Right lobe of liver (tissue), 6 donors: ENCODE measurements at places on chromosomes 2 and 18. TPM values are rescaled to one million over a fixed set of nuclear protein-coding genes. Genes with fewer than 3 reads are reported as not detected.

DNA sequence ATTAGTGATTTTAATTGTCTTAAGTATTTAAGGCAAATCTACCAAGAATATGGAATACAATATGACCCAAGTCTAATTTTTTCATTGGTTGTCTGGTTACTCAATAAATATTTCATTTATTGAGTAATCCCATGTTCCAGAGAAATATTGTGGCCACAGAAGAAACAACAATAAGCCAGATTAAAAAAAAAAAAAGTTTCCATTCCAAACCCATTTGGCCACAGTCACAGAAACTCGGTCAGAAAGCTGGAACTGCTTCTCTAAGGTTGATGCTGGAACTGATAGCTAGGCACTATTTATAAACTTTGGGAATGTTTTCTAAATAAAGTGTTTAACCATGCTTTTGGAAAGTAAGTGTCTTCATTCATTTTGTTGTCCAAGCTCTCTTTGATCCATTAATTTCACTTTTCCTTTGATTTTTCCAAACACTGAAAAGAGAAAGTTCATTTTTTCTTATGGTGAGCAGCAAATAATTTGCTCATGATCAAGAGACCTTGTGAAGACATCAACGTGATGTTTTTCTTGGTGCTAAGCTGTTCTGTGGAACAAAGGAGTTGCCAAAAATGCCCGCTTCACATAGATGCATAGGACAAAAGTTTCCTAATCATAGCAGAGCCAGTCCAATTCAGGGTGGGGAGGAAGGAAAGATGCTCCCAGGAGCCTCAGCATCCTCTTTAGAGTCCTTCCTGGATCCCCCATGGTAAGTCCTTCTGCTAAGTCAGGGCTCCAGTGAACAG lies 72.1 kb upstream of the CCBE1 start:
- no peak for DNase-seq

DNA sequence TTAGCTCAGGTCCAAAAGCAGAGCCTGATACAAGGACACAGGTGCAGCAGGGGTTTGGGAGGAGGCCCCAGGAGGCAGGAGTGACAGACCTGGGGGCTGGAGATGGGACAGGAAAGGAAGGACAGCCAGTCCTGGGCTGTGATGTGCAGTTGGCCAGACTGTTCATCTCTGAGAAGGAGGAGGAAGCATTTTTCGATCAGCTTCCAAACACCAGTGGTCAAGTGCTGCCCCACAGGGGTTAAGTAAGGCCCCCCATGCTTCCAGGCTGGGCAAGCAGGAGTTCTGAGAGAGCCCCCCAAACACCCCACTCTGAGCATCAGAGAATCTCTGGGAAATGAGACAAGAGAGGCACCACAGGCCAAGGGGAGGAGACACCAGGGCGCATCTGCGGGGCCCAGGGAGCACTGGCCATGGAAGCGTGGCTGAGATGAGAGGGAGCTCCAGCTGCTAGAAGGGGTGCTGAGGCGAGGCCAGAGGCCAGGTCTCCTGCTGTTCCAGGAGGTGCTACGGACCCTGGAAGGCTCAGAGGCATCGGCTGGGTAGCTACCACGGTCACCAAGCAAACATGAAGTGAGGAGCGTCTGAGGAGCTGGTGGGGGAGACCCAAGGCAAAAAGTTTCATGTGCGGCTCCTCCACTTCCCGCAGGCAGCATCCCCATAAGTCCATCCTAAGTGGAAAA lies 5.6 kb upstream of the HDAC4 start:
- no peak for DNase-seq

DNA sequence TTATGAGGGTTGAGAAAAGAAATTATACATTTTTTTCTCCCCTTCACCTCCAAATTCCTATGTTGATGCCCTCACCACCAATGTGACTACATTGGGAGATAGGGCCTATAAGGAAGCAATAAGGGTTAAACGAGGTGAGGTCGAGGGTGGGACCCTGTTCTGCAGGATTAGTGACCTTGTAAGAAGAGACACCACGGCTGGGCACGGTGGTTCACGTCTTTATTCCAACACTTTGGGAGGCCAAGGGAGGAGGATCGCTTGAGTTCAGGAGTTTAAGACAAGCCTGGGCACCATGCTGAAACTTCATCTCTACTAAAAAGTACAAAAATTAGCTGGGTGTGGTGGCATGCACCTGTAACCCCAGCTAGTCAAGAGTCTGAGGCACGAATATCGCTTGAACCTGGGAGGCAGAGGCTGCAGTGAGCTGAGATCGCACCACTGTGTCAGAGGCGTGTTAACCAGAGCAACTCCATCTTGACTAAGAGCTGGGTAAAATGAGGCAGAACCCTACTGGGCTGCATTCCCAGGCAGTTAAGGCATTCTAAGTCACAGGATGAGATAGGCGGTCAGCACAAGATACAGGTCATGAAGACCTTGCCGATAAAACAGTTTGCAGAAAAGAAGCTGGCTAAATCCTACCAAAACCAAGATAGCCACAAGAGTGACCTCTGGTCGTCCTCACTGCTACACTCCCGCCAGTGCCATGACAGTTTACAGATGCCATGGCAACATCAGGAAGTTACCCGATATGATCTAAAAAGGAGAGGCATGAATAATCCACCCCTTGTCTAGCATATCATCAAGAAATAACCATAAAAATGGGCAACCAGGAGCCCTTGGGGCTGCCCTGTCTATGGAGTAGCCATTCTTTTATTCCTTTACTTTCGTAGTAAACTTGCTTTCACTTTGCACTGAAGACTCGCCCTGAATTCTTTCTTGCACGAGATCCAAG lies 77.0 kb downstream of the NCAPH start:
- no peak for DNase-seq

DNA sequence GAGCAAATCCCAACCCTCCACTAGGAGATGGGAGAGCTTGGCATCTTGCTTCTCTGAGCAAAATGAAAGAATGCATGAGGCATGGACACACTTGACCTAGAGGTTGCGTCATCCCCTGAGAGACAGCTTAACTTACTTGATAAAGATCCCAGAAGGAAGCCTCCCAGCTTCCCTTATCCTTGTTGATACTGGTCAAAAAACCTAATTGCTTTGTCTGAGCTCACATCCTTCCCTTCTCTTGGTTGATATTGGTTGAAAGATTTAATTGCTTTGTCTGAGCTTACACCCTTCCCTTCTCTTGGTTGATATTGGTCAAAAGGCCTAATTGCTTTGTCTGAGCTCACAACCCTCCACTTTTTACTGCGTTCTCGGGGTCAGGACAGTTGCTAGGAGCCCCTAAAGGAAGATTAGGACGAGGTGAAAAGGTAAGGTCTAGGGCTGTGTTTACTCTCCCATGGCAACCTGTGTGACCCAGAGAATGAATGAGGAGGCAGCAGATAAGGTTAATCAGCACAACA lies 12.2 kb upstream of the BOD1L2 start:
- DNase-seq, result no peak

DNA sequence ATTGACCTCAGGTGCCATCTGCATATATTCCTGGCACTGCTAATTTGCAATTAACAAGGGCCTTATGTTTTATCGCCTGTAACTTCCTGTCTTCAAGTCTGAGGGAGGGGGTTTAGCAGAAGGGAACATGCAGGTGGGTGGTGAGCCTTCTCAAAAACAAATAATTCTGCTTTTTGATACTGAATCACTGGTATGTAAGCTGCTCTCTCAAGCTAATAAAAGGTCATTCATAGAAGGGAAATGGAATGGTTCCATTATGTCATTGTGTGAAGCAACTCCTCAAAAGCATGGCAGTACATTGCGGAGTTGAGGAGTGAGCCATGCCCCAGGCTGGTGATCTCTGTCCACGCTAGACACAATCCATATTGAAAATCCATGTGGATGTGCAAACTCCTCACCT lies 414.8 kb upstream of the ID2 start:
- no peak for DNase-seq

- no peak for DNase-seq
Observed at GRCh38 chr18:12692206-12692605, 10.3 kb downstream of the CEP76 start.

GRCh38 chr2:230050136-230050535 lies 18.6 kb downstream of the SLC16A14 start:
- DNase-seq, result no peak

- no peak for DNase-seq
Observed at GRCh38 chr18:49076654-49077166, 125.9 kb upstream of the SMAD7 start.

DNA sequence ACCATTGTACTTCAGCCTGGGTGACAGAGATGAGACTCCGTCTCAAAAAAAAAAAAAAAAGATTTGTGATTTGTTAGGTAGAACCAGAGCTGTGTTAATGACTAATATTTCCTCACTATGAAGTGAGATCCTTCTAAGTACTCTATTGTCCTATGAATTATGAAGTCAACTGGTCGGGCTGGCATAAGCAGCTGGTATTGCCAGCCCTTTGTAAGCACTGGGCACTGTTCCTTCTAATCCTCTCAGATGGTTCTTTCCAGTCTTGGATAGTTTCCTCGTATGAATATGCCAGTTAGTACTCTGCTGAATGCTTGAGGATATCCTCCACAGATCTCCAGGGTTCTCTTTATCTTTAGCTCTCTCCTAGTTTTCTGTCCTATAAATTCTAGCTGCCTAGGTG lies 223.1 kb upstream of the SP5 start:
- DNase-seq, result no peak

DNA sequence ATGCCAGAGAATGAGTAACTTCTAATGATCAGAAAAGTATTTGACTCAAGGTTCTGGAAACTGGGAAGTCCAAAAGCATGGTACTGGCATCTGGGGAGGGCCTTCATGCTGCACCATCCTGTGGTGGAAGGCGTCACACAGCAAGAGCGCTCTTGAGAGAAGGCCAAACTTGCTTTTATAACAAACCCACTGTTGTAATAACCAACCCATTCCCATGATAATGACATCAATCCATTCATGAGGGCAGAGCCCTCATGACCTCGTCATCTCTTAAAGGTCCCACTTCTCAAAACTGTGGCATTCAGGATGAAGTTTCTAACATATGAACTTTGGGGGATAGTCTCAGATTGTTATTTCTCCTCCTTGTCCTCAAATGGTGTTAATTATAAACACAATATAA lies 67.8 kb downstream of the COA5 start:
- no peak for DNase-seq

DNA sequence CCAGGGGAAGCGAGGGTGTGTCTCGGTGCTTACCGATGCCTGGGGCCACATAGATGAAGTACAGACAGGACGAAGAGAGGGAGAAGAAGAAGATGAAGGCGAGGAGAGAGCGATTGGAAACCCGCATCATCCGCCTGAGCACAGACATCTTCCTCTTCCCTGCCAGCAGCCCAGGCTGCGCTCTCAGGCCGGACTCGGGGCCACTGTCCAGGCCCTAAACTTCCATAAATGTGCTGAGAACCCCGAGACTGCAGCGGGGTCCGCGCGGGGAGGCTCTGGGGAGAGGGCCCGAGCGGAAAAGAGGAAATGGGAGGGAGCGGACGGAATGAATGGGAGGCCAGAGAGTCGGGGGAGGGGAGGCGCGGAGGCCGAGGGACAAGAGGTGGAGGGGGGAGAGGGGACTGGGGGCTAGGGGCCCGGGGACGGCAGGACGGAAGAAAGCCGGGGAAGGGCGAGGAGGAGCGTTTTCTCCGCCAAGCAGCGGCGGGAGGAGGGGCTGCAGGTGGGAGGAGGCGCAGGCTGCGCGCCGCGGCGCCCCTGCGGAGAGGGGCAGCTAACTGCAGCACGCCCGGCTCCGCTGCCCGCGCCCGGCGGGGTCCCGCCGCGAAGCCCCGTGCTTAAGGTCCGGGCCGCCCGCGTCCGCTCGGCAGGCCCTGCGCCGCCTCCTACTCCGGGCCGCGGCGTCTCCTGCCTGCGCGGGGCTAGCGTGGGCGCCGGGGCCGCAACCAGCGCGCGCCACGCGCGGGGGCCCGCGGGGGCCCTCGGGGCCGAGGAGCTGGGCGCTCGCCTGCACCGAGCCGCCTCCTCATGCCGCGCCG lies at the start of gene B4GALT6:
B4GALT6 (minus strand) TSS at position 303 of the 818 bp plus-strand sequence; CDS start at position 148, 155 bp downstream.
- DNase-seq, result peak; percentile 49

DNA sequence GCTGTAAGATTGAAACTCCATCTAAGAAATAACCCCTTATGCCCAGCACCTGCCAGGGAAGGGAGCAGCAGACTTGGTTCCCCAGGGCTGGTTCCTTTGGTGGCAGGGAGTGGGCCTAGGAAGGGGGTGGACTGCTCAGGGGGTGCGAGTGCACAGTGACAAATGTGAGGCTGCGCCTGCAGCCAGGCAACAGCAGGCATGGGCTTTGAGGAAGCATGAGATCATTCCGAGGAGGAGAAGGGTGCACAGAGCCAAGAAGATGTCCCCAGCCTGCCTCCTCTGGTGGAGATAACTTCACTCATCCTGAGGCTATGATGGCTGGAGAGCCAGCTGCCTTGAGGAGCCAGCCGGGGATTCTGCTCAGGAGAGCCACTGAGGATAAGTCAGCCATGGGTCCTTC lies 158.0 kb downstream of the CAPN13 start:
- DNase-seq, result no peak

DNA sequence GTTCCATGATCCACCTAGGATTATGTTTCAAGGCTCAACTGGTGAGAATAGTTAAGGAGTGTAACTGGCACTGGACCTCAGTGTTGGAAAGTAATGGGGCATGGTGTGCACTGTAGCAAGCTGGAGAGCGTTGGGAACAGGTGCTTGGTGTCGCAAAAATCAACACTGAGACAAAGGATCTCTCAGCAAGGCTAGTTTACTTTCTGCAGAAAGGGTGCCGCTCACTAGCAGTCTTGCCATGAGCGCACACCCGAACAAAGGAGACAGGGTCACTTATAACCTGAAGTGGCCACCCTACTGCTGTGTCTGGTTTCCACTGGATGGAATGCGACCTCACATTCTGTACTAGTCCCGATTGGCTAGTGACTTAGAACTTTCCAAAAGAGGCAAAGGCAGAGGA lies 133.2 kb downstream of the TMEM17 start:
- DNase-seq, result no peak

DNA sequence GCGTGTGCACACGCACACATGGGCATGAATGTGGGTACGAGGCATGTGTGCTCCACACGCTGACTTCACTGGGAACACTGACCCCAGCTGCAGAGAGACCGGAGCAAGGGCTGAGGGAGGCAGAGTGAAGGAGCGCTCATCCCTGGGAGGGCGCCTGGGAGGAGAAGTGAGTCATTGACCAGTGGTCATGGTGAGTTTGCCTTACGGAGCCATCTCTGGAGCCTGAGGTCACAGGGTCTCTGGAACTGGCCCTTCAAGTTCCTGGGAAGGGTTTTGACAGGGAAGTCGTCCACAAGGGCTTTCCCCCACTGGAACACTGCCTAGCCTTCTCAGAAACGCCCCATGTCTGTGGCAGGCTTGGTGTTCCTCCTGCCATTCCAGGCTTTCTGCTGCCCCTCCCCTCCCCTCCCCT lies 14.3 kb upstream of the TMEM185B start:
- no peak for DNase-seq

- DNase-seq, result no peak
Observed at GRCh38 chr2:200408428-200409316, 101.2 kb downstream of the KCTD18 start.

GRCh38 chr18:59518705-59519104 lies 159.6 kb upstream of the LMAN1 start:
- no peak for DNase-seq

CHPF gene
- total RNA-seq, result 183 TPM

ABCG8 gene
- total RNA-seq, result 83.0 TPM

NLRC4 gene
- total RNA-seq, result 0.88 TPM

ASB3 gene
- total RNA-seq, result 8.4 TPM

CCL20 gene
- 46.3 TPM for total RNA-seq

NAT8 gene
- 32.9 TPM for total RNA-seq

FIGN gene
- total RNA-seq, result 7.1 TPM

BCL11A gene
- total RNA-seq, result 0.46 TPM

KCNG2 gene
- not detected for total RNA-seq
